Activated CD8-positive, alpha-beta T cell treated with anti-CD3 and anti-CD28 coated beads, Interleukin-2, amount 10 ng/mL, durations not matched to agents 7 days and 5 days (primary cell): ENCODE measurements at places on chromosomes 6 and 20. TPM values are rescaled to one million over a fixed set of nuclear protein-coding genes. Genes with fewer than 3 reads are reported as not detected.

Gene NEURL2
- 1.3 TPM for total RNA-seq

- peaks cover 8% of the 10 kb centered on the region for H3K36me3 ChIP-seq
- no peak overlapping the region for H3K27ac ChIP-seq
- no peak for DNase-seq
- no peak overlapping the region for H3K4me3 ChIP-seq
- H3K4me1 ChIP-seq: peaks cover 2% of the 10 kb centered on the region
These were observed 29.8 kb downstream of the PSMB9 start for GRCh38 chr6:32883789-32884188.

DNA sequence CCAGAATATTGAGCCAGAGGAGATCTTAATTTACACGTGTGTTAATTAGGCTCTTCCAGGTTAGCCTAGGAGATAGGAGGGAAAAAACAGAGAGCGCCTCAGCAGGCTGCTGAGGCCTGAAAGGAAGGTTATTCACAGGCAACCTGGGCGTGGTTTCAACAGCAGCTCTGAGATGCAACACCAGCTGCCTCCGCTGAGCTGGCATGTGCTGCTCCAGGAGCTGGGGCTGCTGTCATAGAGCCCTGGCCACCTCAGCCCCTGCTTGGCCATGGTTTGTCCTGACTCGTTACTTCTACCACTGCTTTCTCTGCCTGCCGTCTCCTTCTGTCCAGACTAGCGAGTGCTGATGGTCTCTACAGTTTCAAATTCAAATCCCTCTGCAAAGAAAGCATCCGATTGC, 32.4 kb upstream of the RPP40 start:
- H3K36me3 ChIP-seq: no peaks in the 10 kb centered on the region
- H3K4me1 ChIP-seq: peaks cover 3% of the 10 kb centered on the region
- no peak for DNase-seq
- H3K4me3 ChIP-seq: no peak overlapping the region
- no peaks in the 10 kb centered on the region for H3K27me3 ChIP-seq

DNA sequence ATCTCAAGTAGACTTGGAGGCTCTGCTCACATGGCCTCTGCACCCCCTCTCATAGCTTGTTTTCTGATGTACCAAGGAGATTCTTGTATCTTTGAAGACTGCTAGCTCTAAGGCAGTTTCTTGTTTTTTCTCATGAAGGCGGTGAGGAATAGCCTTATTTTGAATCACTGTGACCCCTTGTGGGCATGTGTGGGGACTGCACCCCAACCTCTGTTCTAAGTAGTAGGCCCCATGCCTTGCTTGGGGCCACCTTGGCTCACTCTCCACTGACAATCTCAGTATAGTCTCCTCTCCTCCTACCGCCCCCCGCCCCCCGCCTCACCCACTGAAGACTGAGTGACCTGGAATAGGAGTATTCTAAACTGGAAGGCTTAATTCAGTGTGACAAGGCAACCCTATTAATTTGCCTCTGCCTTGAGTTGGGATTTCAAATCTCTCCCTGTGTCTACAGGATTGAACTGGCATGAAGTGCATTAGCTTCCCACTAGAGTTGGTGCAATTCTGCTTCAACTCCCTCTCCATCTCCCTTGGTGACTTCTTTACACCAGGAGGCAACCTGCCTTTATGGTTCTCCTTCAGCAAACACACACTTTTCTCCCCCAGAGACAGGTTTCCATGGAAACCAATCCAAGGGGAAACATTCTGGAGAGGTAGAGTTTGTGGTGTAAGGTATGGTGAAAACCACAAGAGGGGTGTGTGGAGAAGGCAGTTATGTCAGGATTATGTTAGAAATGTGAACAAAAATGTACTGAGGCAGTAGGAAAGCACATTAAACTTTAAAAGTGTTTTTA, 75.4 kb upstream of the ECI2 start:
- H3K27me3 ChIP-seq: peaks cover 6% of the 10 kb centered on the region
- H3K36me3 ChIP-seq: no peaks in the 10 kb centered on the region
- H3K4me1 ChIP-seq: peaks cover 12% of the 10 kb centered on the region
- no peak overlapping the region for H3K27ac ChIP-seq

GRCh38 chr6:64691064-64691463, 1016.0 kb downstream of the EYS start:
- no peak for DNase-seq
- H3K27ac ChIP-seq: no peak overlapping the region
- no peaks in the 10 kb centered on the region for H3K36me3 ChIP-seq
- H3K4me1 ChIP-seq: no peaks in the 10 kb centered on the region
- no peaks in the 10 kb centered on the region for H3K27me3 ChIP-seq

DNA sequence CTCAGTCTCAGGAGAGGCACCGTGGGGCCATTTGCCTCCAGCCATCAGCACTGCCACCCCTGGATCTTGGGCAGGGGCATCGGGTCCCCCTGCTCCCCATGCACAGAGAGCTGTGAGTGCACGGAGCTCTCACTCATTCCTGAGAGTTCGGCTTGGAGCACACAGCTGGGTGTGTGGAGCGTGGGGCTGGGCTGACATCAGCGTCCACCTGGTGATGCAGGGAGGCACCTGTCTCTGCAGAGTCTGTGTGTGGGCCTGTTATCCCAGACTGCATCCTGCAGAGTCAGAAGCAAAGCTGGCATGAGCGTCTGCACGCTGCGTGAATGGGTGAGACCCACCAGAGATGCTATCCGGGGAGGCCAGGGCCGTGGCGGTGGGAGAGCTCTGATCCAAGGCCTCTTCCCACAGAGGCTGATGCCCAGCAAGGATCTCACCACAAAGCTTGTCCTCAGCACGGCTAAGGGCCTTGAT, 248.8 kb upstream of the AFDN start:
- H3K4me1 ChIP-seq: no peaks in the 10 kb centered on the region
- no peak overlapping the region for H3K4me3 ChIP-seq
- no peaks in the 10 kb centered on the region for H3K27me3 ChIP-seq
- DNase-seq: no peak

GRCh38 chr20:3697588-3698305, 14.7 kb downstream of the SIGLEC1 start:
- H3K36me3 ChIP-seq: no peaks in the 10 kb centered on the region
- H3K27ac ChIP-seq: no peak overlapping the region
- H3K27me3 ChIP-seq: no peaks in the 10 kb centered on the region
- H3K4me3 ChIP-seq: no peak overlapping the region
- no peak for DNase-seq
- no peaks in the 10 kb centered on the region for H3K4me1 ChIP-seq
